ENCODE measurements at places on chromosomes 12 and 14.

DNA sequence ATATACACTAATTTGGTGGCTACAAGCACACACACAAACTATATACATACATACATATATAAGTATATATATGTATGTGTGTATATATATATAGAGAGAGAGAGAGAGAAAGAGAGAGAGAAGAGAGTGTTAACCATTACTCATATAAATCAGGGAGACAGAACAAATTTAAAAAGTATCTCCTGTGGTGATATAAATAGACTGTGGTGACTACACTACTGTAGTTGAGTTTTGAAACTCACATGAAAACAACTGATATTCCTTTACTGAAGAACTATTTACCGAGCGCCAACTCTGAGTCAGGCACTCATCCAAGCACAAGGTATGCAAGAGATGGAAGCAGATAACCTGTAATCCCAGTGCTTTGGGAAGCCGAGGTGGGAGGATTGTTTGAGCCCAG, 67.3 kb upstream of the ANO6 start:
- no peak for DNase-seq

- DNase-seq: peak; percentile 28
Measured at GRCh38 chr14:100304825-100305323, 1.4 kb downstream of the SLC25A29 start.

GRCh38 chr14:70896981-70897380, 10.3 kb upstream of the PCNX1 start:
- no peak for DNase-seq

GRCh38 chr12:50980545-50980944, 28.2 kb downstream of the HIGD1C start:
- no peak for DNase-seq

DNA sequence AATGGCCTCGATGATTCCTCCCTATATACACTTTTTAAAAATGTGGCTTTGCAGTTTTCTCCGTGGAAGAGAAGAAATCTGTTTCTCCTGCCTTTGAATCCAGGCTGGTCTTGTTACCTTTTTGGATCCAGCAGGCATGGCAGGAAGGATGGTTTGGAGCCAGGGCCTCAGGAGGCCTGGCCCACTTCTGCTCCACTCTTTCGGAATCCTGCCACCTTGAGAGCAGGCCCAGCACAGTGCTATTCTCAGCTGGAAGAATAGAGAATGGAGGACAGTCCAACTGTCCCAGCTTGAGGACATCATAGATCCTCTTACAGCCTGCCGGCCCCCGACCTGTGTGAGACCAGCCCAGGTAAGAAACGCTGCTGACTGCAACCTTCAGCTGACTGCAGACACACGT, 421.5 kb downstream of the FUT8 start:
- no peak for DNase-seq
